ENCODE measurements at places on chromosomes 1 and 21.
A peak's percentile ranks its signal among the peaks of the same experiment; 100 is the strongest.

DNA sequence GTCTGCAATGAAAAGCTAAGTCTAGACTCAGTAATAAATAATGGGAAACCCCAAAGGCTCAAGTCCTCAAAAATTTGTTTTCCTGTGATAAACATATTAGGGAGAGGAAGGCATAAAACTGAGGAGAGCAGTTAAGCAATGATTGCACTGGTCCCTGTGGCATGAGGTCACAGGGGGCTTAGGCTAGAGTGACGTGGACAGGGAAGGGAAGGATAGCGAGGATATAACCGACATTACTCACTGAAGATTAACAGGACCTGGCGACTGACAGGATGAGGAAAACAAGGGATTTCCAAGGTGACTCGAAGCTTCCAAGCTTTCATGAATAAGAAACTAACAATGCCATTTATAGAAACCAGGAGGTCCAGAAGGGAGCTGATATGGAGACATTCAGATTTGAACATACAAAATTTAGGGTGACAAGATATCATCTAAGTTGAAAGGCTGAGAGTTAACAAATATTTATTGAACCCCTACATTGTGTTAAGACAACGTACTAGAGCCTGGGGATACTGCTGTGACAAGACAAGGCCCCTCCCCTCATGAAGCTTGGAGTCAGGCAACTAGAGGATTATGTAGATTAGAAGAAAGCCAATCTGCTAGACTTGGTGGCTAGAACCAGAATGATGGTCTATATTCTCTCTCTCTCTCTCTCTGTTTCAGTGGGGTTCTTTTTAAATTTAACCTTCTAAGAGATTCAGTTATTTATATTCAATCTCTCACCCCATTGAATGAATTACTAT, 33.2 kb upstream of the PKN2 start:
- DNase-seq = peak; percentile 34

GRCh38 chr21:33069994-33070743, at the start of gene OLIG1:
Gene OLIG1, plus strand, starts transcription at chr21:33070141. Its CDS starts 106 bp downstream, at chr21:33070247.
- DNase-seq = no peak

GRCh38 chr1:112995890-112996289, 39.9 kb upstream of the SLC16A1 start:
- DNase-seq = no peak

DNA sequence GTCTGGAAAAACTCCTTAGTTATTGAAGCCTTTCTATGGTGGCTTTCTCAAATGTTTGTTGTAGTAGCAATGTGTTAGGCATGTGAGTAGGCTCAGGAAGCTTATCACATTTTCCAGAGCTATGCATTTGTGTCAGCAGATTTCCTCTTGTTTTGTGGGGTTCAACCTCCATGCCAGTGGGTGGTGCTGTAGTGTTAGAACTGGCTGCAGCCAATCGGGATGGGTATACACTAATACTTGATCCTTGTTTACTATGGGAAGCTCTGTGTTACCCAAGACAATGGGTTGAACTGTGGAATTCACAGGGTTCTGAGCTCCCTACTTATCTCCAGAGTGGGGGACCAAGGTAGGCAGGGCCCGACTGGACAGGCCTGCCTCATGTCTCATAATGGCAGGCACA, 348.5 kb upstream of the ADAMTS5 start:
- DNase-seq = no peak

GRCh38 chr1:218991089-218991488, 182.6 kb upstream of the LYPLAL1 start:
- DNase-seq = no peak

GRCh38 chr1:196577386-196577785, 30.9 kb downstream of the KCNT2 start:
- no peak for DNase-seq

DNA sequence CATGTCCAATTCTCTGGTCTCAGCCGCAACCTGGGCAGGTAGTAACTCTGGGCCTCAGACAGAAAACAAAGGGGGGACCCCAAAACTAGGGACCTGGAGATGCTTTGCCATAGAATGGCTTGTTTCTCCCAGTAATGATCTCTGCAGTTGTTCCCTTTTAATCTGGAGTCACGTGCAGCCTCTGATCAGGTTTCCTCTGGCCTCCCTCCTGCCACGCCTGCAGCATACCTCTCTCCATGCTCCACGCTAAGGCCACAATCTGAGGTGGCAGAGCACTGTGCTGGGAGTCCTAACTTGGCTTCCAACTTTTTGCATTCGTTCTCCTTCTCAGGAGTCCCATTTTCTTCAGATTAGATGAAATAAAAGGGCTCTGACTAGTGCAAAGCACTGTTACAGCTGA, 1.9 kb downstream of the PABPC4 start:
- DNase-seq = no peak

DNA sequence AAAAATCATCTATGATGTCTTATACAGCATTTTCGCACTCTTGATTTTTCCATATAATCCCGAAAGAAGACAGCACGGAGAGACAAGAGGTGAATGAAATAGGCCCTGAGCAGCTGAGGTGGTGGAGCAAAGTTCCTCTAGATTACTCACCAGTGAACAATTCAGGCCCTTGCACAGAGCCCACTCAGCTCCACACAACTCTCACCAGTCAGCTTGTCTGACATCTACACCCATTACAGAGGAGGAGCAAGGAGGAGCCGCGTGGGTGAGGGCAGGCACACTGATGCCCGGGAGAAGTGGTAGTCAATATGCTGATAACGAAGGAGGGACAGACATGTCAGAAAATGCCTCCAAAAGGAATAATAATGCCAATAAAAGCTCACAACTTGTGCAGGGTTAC, 59.9 kb downstream of the DNM3 start:
- peak; percentile 4 for DNase-seq

- DNase-seq = no peak
Measured at GRCh38 chr1:212819726-212820125, 27.7 kb downstream of the SPATA45 start.

- no peak for DNase-seq
Measured at GRCh38 chr1:9629445-9630201, 21.9 kb upstream of the PIK3CD start.

DNA sequence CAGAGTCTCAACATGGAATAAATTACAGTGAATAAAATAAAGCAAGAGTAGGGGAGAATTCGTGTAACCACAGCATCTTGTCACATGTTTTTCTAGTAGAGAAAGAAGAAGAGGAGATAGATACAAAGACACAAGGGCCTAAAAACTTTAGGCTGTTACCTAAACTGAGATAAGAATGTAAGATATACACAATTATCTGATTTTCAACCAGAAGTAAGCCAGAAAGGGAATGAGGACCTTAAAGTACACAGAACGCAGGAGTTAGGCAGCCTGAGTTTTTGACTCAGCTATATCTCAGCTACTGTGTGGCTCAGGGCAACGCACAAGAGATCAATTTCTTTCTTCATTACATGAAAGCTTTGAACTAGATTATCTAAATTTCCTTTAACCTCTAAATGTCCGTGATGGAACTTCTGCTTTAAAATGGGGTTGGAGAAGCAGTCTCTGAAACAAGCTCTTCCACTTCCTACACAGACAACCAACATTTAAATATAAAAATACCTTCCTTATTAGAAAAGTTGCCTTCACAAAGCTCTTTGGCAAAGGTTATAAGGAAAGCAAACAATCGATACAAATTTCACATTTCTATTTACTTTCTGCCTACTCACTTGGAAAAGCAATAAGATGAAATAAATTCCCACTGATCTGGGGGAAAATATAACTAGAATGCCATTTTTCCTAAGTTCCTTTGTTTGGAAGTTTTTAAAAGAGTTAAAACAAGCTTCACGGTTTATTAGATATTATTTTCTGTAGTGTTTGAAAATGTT, 5.2 kb upstream of the RGS13 start:
- no peak for DNase-seq

- no peak for DNase-seq
Measured at GRCh38 chr1:111476761-111477309, 3.1 kb downstream of the C1orf162 start.

GRCh38 chr1:194024659-194025058, 838.2 kb upstream of the B3GALT2 start:
- peak; percentile 90 for DNase-seq

- peak; percentile 87 for DNase-seq
Measured at GRCh38 chr1:7471836-7472235, 299.3 kb upstream of the VAMP3 start.

GRCh38 chr1:86478416-86479156, 9.9 kb downstream of the CLCA1 start:
- no peak for DNase-seq

DNA sequence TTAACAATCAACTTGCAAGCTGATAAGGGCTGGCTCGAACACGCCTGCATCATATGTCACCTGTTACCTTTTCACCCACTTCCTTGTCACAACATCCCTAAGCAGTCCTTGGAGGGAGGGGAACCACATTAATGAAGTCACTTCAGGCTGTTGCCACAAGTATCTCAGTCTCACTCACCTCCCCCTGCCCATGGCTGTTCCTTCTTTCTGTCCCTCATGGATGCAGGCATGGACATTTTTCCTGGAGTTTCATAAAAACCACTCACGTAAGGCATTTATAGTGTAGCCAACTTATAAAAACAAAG, 76.8 kb upstream of the ANGPTL1 start:
- DNase-seq = no peak

- no peak for DNase-seq
Measured at GRCh38 chr1:61327436-61327835, 245.1 kb downstream of the NFIA start.

- no peak for DNase-seq
Measured at GRCh38 chr1:162835157-162835899, 25.6 kb downstream of the CCDC190 start.

- DNase-seq = peak; percentile 92
Measured at GRCh38 chr21:34545079-34545884, 33.3 kb upstream of the KCNE1 start.

- no peak for DNase-seq
Measured at GRCh38 chr1:31795096-31795675, 20.6 kb downstream of the SPOCD1 start.
